ENCODE measurements at places on chromosomes 3 and 15. TPM values are rescaled to one million over a fixed set of nuclear protein-coding genes. Genes with fewer than 3 reads are reported as not detected.

The KCTD6 gene
- 7.1 TPM for total RNA-seq

The CDHR4 gene
- total RNA-seq, result 0.32 TPM

The CCR8 gene
- 0.75 TPM for total RNA-seq

- H3K4me3 ChIP-seq, result peak overlapping the region; percentile 80
- peak; percentile 46 for DNase-seq
- H3K4me1 ChIP-seq, result peaks cover 49% of the 10 kb centered on the region
- H3K36me3 ChIP-seq, result peaks cover 31% of the 10 kb centered on the region
- H3K27me3 ChIP-seq, result no peaks in the 10 kb centered on the region
Measured at GRCh38 chr15:59687836-59688235, 1.3 kb downstream of the BNIP2 start.

DNA sequence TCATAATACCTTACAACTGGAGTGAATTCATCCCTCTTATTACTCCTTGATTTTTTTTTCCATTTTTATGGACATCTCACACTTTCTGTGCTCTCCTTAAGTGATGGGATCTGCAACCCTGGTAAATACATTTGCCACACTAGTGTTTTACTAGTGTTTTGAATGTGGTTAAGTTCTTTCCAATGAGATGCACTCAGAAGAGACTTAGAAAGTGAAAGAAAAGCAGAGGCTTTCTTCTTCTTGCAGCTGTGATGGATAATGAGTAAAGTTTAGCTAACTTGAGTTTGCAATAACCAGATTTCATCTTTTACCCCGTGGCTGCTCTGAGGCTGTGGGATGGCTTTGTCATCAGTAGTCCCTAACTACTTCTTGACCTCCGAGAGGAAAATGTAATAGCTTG is 1248.4 kb downstream of the NSUN3 start:
- no peaks in the 10 kb centered on the region for H3K4me1 ChIP-seq
- H3K36me3 ChIP-seq, result no peaks in the 10 kb centered on the region
- no peak overlapping the region for H3K27ac ChIP-seq
- no peak overlapping the region for H3K4me3 ChIP-seq
- no peaks in the 10 kb centered on the region for H3K27me3 ChIP-seq

DNA sequence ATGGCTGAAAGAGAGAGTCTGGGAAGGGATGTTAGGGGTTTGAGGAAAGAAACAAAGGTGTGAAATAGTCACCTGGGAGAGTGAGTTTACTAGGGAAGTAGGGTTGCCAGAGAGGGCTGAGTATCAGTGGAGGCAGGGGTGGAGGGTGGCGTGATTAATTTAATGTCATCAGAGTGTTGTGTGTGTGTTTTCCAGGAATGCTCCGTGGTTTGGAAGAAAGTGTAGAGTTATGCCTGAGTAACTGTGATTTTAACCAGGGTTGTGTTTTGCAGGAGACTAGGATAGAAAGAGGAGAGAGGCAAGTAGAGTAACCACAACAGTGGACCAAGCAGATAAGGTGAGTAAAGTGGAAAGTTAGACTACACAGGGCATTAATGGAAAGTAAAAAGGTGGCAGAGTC is 27.2 kb downstream of the PLD1 start:
- no peak overlapping the region for H3K27ac ChIP-seq
- no peak overlapping the region for H3K4me3 ChIP-seq
- peaks cover 9% of the 10 kb centered on the region for H3K27me3 ChIP-seq
- H3K36me3 ChIP-seq, result no peaks in the 10 kb centered on the region
- H3K4me1 ChIP-seq, result no peaks in the 10 kb centered on the region
- no peak for DNase-seq

GRCh38 chr3:196947860-196948441 is 5.6 kb upstream of the NCBP2 start:
- H3K27me3 ChIP-seq, result no peaks in the 10 kb centered on the region
- H3K4me1 ChIP-seq, result peaks cover 19% of the 10 kb centered on the region
- H3K27ac ChIP-seq, result no peak overlapping the region
- H3K36me3 ChIP-seq, result peaks cover 15% of the 10 kb centered on the region
- no peak for DNase-seq

- no peak for DNase-seq
- no peaks in the 10 kb centered on the region for H3K4me1 ChIP-seq
- no peaks in the 10 kb centered on the region for H3K27me3 ChIP-seq
- no peaks in the 10 kb centered on the region for H3K36me3 ChIP-seq
- H3K4me3 ChIP-seq, result no peak overlapping the region
- no peak overlapping the region for H3K27ac ChIP-seq
Measured at GRCh38 chr3:65569845-65570405, 468.8 kb downstream of the MAGI1 start.

- no peak for DNase-seq
- H3K36me3 ChIP-seq, result no peaks in the 10 kb centered on the region
- H3K4me3 ChIP-seq, result no peak overlapping the region
- no peaks in the 10 kb centered on the region for H3K27me3 ChIP-seq
Measured at GRCh38 chr3:191136347-191136746, 62.7 kb upstream of the OSTN start.

DNA sequence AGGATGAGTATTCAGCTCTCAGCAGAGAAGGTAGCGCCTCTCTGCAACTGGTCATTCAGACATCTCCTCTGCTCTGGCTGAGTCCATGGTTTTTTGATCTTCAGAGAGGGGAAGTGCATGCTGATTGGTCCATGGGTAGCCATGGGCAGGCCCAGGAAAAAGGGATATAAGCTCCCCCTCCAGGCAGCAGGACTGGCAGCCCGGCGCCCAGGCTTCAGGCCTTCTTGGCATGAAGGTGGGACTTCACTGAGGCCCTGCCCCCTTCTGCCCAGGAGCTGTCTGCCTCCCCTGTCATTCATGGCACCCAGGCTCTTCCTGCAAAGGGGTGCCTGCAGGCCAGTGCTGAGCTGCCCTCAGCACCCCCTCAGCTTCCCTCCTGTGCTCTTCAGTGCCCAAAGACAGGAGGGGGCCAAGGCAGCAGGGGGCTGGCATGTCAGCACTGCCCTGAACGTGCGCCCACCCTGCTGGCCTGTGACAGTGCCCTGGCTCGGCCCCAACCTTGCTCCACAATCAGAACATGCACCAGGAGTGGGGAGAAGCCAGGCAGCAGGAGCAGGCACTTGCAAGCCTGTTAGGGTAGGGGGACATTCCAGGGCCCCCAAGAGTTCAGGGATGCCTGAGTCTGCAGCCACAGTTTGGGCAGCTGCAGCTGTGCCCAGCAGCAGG is 13.8 kb upstream of the NR1I2 start:
- no peak for DNase-seq
- no peaks in the 10 kb centered on the region for H3K36me3 ChIP-seq
- H3K4me1 ChIP-seq, result no peaks in the 10 kb centered on the region

DNA sequence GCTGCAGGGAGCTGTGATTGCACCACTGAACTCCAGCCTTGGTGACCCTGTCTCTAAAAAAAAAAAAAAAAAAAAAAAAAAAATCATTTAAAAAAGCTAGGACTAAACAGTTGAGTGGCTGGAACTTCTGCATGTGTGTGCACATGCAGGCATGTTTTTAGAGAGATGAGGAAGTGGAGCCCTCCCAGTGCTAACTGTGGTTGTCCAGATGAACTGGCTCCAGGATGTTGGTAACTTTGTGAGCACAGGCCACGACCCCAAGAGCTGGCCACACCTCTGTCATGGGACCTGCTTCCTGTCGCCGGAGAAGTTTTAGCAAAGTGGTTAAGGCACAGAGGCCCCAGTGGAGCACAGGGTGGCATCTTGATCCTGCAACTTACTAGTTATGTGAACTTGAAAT is 27.0 kb downstream of the CHCHD6 start:
- H3K36me3 ChIP-seq, result peaks cover 54% of the 10 kb centered on the region
- no peak overlapping the region for H3K4me3 ChIP-seq
- H3K4me1 ChIP-seq, result peaks cover 6% of the 10 kb centered on the region

- no peak for DNase-seq
- no peak overlapping the region for H3K27ac ChIP-seq
- H3K4me1 ChIP-seq, result no peaks in the 10 kb centered on the region
- H3K4me3 ChIP-seq, result no peak overlapping the region
- no peaks in the 10 kb centered on the region for H3K36me3 ChIP-seq
Measured at GRCh38 chr3:64905906-64906410, 218.2 kb upstream of the ADAMTS9 start.

GRCh38 chr3:123002749-123003497 is 24.6 kb downstream of the SEMA5B start:
- H3K36me3 ChIP-seq, result no peaks in the 10 kb centered on the region
- H3K4me3 ChIP-seq, result no peak overlapping the region
- no peak for DNase-seq
- H3K4me1 ChIP-seq, result no peaks in the 10 kb centered on the region
- H3K27me3 ChIP-seq, result peaks cover 16% of the 10 kb centered on the region
